ENCODE measurements at places on chromosomes 2 and 18. TPM values are rescaled to one million over a fixed set of nuclear protein-coding genes. Genes with fewer than 3 reads are reported as not detected.

DNA sequence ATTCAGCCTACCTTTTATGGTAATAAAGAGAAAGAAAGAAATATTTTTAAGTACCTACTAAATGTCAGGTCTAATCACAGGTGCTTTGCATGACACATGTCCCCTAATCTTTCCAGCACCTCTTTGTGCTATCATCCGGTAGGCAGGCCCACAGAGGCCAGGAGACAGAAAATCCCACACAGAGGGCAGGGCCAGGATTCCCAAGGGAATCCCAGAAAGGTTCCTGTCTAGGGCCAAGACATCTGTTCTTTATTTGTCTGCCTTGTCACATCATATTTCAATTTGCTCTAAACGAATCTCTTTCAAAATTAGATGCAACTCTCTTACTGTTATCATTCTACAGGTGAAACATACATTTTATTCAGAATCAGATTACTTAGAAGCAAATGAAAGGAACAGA is 676.1 kb upstream of the GYPC start:
- no peak overlapping the region for H3K27ac ChIP-seq
- H3K27me3 ChIP-seq, result no peaks in the 10 kb centered on the region
- DNase-seq, result no peak
- H3K4me1 ChIP-seq, result no peaks in the 10 kb centered on the region

- H3K27me3 ChIP-seq, result peaks cover 5% of the 10 kb centered on the region
- no peaks in the 10 kb centered on the region for H3K36me3 ChIP-seq
- H3K4me1 ChIP-seq, result peaks cover 13% of the 10 kb centered on the region
- H3K27ac ChIP-seq, result no peak overlapping the region
These were observed 46.6 kb upstream of the HPCAL1 start for GRCh38 chr2:10256031-10256514.

GRCh38 chr18:59715966-59716369 is 18.7 kb upstream of the CCBE1 start:
- peak overlapping the region; percentile 89 for H3K27ac ChIP-seq
- no peaks in the 10 kb centered on the region for H3K36me3 ChIP-seq
- H3K4me3 ChIP-seq, result no peak overlapping the region
- H3K4me1 ChIP-seq, result peaks cover 53% of the 10 kb centered on the region
- no peak for DNase-seq

GRCh38 chr2:20415511-20415918 is 31.4 kb upstream of the RHOB start:
- H3K36me3 ChIP-seq, result no peaks in the 10 kb centered on the region
- no peak overlapping the region for H3K27ac ChIP-seq
- peaks cover 13% of the 10 kb centered on the region for H3K4me1 ChIP-seq

- peak overlapping the region; percentile 98 for H3K4me3 ChIP-seq
- H3K27me3 ChIP-seq, result no peaks in the 10 kb centered on the region
- no peak for DNase-seq
These were observed 1.9 kb downstream of the WDR12 start for GRCh38 chr2:202909394-202910192.

DNA sequence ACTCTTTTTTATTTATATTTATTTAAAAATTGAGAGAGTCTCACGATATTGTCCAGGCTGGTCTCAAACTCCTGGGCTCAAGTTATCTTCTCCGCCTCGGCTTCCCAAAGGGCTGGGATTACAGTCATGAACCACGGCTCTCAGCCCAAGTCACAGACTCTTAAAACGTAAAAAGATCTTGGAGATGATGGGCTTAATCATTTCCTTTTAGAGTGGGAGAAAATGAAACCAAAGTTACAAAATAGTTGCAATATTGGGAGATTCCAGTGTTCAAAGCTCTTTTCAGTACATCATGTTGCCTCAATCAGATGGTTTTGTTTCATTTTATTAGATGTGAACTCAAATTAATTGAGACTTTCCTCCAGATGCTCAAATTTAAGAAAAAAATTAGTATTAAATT is 151.4 kb upstream of the XPO1 start:
- H3K36me3 ChIP-seq, result no peaks in the 10 kb centered on the region
- H3K27ac ChIP-seq, result no peak overlapping the region
- DNase-seq, result no peak
- no peak overlapping the region for H3K4me3 ChIP-seq

- H3K36me3 ChIP-seq, result peaks cover 12% of the 10 kb centered on the region
- H3K4me1 ChIP-seq, result peaks cover 31% of the 10 kb centered on the region
- peak overlapping the region; percentile 87 for H3K27ac ChIP-seq
- H3K27me3 ChIP-seq, result no peaks in the 10 kb centered on the region
- peak overlapping the region; percentile 73 for H3K4me3 ChIP-seq
These were observed 7.4 kb downstream of the CTDSP1 start for GRCh38 chr2:218406949-218407618.

GRCh38 chr2:182444170-182444569 is 17.3 kb upstream of the PDE1A start:
- H3K4me1 ChIP-seq, result peaks cover 56% of the 10 kb centered on the region
- no peaks in the 10 kb centered on the region for H3K36me3 ChIP-seq
- H3K27ac ChIP-seq, result peak overlapping the region; percentile 85

DNA sequence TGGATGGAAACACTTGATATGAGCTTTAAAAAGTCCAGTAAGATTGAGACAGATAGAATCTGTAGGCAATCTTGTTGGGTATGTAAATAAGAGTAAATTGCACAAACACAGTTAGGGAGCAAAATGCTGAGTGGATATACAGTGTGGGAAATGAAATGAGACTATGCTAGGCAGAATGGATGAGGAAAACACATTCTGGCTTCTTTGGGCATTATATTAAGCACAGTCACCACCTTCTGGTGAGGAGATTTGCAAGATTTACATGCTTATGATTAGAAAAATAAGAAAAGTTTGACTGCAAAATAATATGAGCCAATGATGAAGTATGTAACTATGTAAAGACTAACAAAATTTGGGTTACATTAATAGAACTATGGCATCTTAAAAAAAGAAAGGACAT is 2165.0 kb upstream of the CELF4 start:
- H3K4me3 ChIP-seq, result no peak overlapping the region
- no peak overlapping the region for H3K27ac ChIP-seq
- H3K27me3 ChIP-seq, result no peaks in the 10 kb centered on the region
- no peak for DNase-seq
- H3K36me3 ChIP-seq, result no peaks in the 10 kb centered on the region
- peaks cover 1% of the 10 kb centered on the region for H3K4me1 ChIP-seq

DNA sequence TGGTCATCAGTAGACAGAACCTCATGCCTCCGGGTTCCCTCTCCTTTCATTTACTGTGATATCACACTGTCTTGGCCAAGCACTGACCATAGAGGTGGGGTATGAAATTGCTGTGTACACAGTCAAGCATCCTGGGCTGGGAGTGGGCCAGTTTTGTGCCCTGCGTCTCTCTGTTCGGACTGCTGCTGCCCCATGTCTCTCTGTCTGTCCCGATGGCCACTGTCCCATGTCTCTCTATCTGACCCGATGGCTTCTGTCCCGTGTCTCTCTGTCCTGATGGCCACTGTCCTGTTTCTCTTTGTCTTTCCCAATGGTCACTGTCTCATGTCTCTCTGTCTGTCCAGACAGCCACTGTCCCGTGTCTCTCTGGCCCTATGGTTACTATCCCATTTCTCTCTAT is 164.9 kb downstream of the ARL4C start:
- no peak overlapping the region for H3K4me3 ChIP-seq
- H3K27ac ChIP-seq, result no peak overlapping the region
- no peak for DNase-seq
- H3K36me3 ChIP-seq, result no peaks in the 10 kb centered on the region
- no peaks in the 10 kb centered on the region for H3K4me1 ChIP-seq
- H3K27me3 ChIP-seq, result peaks cover 8% of the 10 kb centered on the region

DNA sequence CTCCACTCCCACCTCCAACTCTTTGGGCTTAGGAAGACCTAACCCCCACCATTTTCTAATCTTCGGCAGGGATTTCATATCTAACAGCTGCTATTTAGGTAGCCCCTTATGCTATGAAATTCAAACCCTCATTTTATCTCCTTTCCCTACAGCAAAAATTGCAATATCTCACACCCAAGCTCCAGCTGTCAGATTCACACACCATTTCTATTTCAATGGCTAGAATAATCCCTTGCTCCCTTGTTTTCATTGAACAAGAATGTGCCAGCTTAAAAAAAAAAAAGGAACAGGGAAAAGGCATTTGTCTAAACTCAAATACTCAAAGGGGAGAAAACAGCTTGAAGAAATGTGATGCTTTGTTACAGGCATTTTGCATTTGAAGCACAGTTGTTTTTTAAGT is 850.6 kb upstream of the ACVR2A start:
- no peaks in the 10 kb centered on the region for H3K36me3 ChIP-seq
- DNase-seq, result no peak

GRCh38 chr2:229838729-229839128 is 83.1 kb downstream of the TRIP12 start:
- H3K4me3 ChIP-seq, result no peak overlapping the region
- H3K27me3 ChIP-seq, result no peaks in the 10 kb centered on the region
- peaks cover 16% of the 10 kb centered on the region for H3K4me1 ChIP-seq
- no peak overlapping the region for H3K27ac ChIP-seq
- no peak for DNase-seq

DNA sequence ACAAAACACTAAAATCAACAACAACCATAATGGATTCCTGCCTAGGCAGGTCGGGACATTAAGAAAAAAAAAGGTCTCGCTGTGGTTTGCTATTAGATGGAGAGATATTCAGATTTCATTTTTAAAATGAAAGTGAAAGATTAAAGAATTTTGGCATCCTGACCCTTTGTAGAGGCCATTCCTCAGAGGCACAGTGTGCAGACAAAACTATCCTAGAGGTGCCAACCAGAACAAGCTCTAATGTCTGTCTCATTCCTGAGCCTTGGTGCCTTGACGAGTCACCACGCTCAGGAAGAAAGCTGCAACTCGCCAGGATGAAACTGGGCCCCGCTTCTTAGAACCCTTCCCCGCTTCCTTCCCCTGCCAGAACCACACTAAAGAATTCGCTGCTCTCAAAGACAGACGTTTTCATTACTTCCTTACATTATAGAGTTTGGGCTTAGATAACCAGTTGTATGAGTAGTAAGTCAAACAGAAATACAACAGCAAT is 156.0 kb downstream of the TGIF1 start:
- H3K36me3 ChIP-seq, result no peaks in the 10 kb centered on the region
- no peak for DNase-seq
- H3K27ac ChIP-seq, result no peak overlapping the region
- no peaks in the 10 kb centered on the region for H3K27me3 ChIP-seq
- H3K4me1 ChIP-seq, result peaks cover 16% of the 10 kb centered on the region

GRCh38 chr2:20455076-20455587 is 8.3 kb downstream of the RHOB start:
- no peak overlapping the region for H3K27ac ChIP-seq
- no peak for DNase-seq
- no peak overlapping the region for H3K4me3 ChIP-seq
- H3K4me1 ChIP-seq, result peaks cover 26% of the 10 kb centered on the region
- peaks cover 4% of the 10 kb centered on the region for H3K36me3 ChIP-seq
- peaks cover 7% of the 10 kb centered on the region for H3K27me3 ChIP-seq

DNA sequence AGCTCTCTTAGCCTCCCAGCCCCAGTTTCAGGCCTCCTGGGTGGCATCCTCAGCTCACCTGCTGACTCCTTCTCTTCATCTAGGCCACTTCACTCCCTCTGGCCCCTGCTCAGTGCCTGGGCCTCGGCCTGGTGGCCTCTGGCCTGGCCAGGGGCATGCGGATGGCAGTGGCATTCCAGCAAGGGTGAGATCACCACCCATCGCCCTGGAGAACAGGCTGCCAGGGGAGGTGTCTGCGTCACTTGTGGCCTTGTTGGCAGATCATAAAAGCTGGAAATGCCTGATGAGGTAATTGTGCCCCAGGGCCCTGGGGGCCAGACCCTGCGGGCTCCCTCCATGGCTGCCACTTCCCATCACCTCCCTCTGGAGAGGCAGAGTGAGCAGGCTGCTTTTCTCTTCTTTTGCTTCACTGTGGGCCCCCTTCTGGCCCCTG is 72.5 kb upstream of the SMAD2 start:
- H3K4me3 ChIP-seq, result no peak overlapping the region
- H3K4me1 ChIP-seq, result peaks cover 20% of the 10 kb centered on the region
- H3K36me3 ChIP-seq, result no peaks in the 10 kb centered on the region
- DNase-seq, result no peak

GRCh38 chr2:12170121-12170520 is 423.7 kb downstream of the LPIN1 start:
- H3K4me3 ChIP-seq, result no peak overlapping the region
- H3K27ac ChIP-seq, result peak overlapping the region; percentile 70
- DNase-seq, result no peak

DNA sequence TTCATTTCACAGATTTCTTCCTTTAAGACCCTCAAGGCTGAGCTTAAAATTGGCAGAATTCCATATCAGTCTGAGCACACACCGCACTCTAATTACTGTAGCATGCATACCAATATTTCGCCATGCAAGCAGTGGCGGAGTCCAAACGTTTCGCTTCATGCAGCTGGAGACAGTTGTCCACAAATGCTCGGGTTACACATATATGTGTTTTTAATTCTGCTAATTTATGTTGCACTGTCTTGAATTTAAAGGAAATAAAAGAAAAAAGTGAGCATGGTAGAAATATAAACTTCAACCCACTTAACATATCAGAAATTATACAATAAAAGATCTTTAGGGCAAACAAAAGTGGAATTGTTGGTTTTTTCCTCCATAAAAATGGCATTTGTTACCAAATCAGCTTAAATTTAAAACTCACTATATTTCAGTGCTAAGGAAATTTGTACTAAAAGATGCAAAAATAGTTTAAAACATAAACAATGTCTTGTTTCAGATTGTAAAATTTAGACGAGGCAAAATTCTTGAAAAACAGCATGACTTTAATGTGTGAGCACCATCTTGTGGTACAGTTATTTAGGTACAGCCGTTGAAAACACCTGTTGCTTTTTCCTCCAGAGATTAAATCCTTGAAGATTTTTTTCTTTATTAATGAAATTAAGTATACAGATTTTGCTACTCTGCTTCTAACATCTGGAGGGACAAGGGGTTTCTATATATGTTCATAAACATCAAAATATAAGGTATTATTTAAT is 24.1 kb upstream of the KANSL1L start:
- H3K27ac ChIP-seq, result no peak overlapping the region
- peaks cover 9% of the 10 kb centered on the region for H3K4me1 ChIP-seq
- peak overlapping the region; percentile 48 for H3K4me3 ChIP-seq
- DNase-seq, result no peak
- no peaks in the 10 kb centered on the region for H3K36me3 ChIP-seq

- H3K27me3 ChIP-seq, result no peaks in the 10 kb centered on the region
- H3K27ac ChIP-seq, result peak overlapping the region; percentile 97
- H3K4me1 ChIP-seq, result peaks cover 28% of the 10 kb centered on the region
- no peak for DNase-seq
- H3K4me3 ChIP-seq, result no peak overlapping the region
These were observed 165.8 kb downstream of the TNS1 start for GRCh38 chr2:217836901-217837491.

- H3K27ac ChIP-seq, result no peak overlapping the region
- no peaks in the 10 kb centered on the region for H3K36me3 ChIP-seq
- no peak overlapping the region for H3K4me3 ChIP-seq
- H3K27me3 ChIP-seq, result no peaks in the 10 kb centered on the region
- DNase-seq, result no peak
These were observed 25.2 kb upstream of the FAM117B start for GRCh38 chr2:202609381-202610145.

The GYPC gene
- total RNA-seq, result 110 TPM

The CFAP65 gene
- total RNA-seq, result not detected

The ZBTB7C gene
- total RNA-seq, result 0.11 TPM

The PUM2 gene
- total RNA-seq, result 82.2 TPM

The MAP3K19 gene
- total RNA-seq, result not detected

The SNORC gene
- total RNA-seq, result 1.9 TPM

The FKBP7 gene
- 49.9 TPM for total RNA-seq
